ENCODE measurements at places on chromosomes 11 and 22. TPM values are rescaled to one million over a fixed set of nuclear protein-coding genes. Genes with fewer than 3 reads are reported as not detected.

Gene SPON1
- total RNA-seq, result 43.6 TPM

Gene GAB4
- total RNA-seq, result not detected

Gene ZBTB16
- total RNA-seq, result 82.1 TPM

Gene SESN3
- 17.5 TPM for total RNA-seq

Gene SLC6A5
- total RNA-seq, result not detected

Gene BATF2
- total RNA-seq, result 18.0 TPM

Gene MMP13
- total RNA-seq, result not detected

Gene SHANK2
- 38.7 TPM for total RNA-seq

Gene OR6A2
- total RNA-seq, result 0.28 TPM

Gene MB
- 17.2 TPM for total RNA-seq

Gene RASD2
- total RNA-seq, result 34.0 TPM

Gene GNG3
- 0.92 TPM for total RNA-seq

Gene RFPL2
- not detected for total RNA-seq

Gene PATE1
- not detected for total RNA-seq

Gene KCNJ1
- total RNA-seq, result not detected

Gene OR4D5
- total RNA-seq, result not detected

Gene OR52I1
- not detected for total RNA-seq

Gene F2
- total RNA-seq, result not detected

All from mucosa of descending colon (tissue), 3 donors.